ENCODE measurements at places on chromosomes 3 and 15.
A peak's percentile ranks its signal among the peaks of the same experiment; 100 is the strongest.

DNA sequence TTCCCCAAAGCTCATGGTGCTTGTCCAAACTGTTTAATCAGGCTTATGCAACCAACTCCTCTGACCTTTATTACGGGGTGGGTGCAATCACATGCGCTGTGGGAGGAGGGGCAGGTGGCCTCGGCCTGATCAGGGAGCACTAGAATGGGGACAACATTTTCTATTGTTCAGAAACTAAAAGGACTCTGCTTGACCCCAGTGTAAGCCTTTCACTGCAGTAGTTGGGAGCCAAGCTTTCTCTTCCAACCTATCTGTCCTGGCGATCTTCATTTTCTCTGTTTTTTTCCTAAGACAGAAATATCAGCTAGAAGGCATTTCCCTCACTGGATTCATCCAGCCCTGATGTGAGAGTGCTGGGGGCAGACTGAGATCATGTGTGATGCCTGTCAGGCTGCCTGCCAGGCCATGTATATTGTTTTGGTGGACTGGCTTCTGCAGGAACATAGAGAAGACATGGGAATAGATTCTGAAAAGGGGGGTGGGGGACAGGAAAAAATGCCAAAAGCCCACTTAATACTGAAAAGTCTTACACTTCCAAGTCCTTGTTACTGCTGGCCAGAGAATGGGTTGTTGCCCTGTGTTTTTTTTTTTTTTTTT is 627.0 kb upstream of the TBL1XR1 start:
- DNase-seq: peak; percentile 50

DNA sequence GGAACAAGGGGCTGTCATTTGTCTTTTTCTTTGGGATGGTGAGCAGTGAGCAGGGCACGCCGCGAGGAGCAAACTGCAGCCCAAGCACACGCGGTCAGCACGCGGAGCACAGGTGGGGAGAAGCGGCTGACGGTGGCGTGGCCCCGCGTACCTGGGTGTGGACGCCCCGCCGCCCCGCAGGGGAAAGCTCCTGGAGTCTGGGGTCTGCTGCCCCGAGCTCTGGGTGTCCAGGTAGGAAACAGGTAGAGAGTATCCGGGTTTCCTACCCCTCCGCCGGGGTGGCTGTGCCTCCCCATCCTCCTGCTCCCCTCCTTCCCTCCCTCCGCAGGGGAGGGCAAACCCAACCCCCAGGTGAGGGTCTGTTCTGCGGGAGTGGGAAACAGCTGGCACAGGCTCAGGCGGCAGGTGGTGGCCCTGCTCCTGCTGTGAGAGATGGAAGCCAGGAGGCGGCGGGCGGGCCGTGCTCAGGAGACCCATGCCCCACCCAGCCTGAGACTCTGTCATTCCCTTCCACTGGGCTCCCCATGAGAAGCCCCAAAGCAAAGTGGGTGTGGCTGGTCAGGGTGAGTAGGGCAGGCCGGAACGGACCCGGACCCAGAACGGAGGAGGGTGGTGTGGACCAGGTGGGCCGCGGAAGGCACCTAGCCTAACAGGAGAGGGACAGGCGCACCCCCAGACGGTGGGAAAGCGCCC is 56.9 kb upstream of the CGNL1 start:
- no peak for DNase-seq

- DNase-seq: no peak
Measured at GRCh38 chr3:47652142-47652541, 73.5 kb upstream of the CSPG5 start.

GRCh38 chr3:124117486-124117885 is 125.6 kb upstream of the ROPN1 start:
- DNase-seq: peak; percentile 50

DNA sequence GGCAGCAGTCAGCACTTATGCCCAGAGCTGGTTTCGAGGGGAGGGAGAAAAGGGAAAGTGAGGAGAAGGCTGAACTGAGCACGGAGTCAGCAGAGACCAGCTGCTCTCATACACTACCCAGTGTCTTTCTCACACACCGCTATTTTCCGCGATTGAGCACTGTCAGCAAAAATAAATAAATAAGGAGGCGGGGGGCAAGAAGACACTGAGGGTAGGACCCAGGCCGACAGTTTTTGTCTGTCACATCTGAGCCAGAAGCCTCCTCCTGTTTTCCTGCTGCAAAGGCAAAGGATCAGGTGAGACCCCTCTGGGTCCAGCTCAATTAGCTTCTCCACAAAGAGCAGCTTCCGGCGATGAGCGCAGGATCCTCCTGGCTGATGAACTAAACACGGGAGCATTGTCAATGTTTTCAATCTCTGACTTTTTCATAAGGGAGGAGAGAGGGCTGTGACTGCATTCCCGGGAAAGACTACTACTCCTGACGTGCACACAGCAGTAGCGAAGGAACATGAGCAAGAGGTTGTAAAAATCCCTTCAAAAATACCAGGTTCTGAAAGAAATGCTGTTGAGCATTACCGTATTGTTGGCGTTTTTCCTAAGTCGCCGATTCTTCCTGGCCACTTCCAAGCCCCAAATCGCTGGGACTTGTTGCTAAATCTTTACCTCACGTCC is 1.3 kb downstream of the FRMD5 start:
- peak; percentile 37 for DNase-seq

DNA sequence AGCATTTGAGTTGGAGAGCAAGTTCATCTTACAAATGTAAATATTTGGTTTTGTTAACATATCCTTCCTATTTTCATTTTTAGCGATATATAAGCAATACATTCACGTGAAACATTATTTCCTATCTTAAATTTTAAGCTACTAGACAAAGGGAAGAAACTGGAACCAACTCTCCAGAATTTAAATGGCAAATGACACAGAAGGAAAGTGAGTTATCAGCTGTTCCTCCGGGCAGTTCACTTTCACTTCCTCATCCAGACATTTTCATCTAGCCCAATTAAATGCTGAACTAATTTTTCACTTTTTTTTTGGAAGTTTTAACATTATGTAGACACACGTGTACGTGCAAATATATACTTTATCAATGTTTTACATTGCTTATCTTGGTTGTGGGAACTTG is 58.7 kb downstream of the MORC1 start:
- DNase-seq: no peak

DNA sequence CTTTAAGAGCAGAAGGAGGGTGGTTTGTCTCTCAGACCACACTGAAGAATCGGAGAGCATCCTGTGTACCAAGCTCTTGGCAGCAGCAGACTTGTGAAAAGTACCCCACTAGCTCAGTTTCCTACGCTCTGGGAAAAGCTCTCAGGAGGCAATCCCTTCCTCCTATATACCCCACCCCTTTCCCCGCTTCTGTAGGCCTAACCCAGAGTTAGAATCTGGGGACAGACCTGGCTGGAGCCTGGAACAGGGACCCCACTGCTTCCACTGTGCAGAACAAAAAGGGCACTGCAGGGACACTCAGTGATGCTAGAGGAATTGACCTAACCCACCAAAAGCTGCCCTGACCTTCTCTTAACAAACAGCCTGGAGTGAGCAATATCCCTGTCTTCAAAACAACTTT is 70.0 kb upstream of the CCDC39 start:
- DNase-seq: no peak

DNA sequence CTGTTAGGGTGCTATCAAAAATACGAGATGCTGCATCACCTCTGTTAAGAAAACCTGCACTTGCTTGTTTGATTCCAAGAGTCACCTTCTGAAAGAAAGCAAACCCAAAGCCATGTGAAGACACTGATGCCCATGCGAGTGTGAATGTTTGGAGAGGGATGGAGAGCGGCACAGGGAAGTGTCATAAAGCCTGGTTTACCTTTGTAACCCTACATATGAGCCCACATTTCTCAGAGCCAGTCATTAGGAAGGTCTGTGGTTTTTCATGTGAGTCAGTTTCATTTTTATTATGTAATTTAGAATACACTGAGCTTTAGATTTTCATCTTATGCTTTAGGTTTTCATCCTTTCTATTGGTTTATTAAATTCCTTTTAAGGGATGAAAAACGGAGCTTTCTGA is 896.8 kb downstream of the ROBO1 start:
- DNase-seq: no peak

- DNase-seq: peak; percentile 60
Measured at GRCh38 chr3:154954757-154955156, 125.4 kb upstream of the MME start.

- no peak for DNase-seq
Measured at GRCh38 chr3:6526861-6527260, 334.1 kb upstream of the GRM7 start.

DNA sequence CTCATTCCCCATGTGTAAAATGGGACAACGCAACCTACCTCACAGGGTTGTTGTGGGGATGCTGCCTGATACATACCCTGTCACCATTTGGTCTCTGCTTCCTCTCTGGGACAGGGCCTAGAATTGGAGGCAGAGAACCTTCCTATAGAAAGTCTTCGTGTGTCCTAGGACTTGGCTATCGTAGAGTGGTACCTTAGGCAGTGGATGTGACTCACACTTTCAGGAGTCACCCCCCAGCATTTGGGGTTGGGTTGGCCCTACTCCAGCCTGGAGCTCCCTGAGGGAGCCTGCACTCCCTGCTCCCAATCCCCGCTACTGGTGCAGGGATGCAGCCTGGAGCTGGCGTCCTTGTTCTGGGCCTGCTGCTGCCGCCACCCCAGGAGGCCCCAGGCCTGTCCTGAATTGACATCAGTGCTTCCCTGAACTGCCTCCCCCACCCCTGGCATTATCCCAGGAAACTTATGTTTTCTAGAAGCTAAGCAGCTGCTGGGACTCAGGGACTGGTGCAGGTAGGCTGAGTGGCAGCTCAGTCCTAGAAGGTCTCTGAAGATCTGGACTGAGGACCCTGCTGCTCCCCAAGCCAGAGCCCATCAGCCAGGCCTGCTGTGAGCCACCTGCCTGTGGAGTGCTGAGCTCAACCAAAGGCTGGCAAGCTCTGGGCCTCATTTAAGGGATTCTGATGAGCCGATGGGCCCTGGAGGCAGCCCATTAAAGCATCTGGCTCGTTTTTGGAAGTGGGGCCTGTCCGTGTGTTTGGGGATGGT is 9.9 kb downstream of the C15orf39 start:
- DNase-seq: no peak

All from astrocyte of the spinal cord (primary cell).